ENCODE measurements at places on chromosomes 1 and 21. TPM values are rescaled to one million over a fixed set of nuclear protein-coding genes. Genes with fewer than 3 reads are reported as not detected.

DNA sequence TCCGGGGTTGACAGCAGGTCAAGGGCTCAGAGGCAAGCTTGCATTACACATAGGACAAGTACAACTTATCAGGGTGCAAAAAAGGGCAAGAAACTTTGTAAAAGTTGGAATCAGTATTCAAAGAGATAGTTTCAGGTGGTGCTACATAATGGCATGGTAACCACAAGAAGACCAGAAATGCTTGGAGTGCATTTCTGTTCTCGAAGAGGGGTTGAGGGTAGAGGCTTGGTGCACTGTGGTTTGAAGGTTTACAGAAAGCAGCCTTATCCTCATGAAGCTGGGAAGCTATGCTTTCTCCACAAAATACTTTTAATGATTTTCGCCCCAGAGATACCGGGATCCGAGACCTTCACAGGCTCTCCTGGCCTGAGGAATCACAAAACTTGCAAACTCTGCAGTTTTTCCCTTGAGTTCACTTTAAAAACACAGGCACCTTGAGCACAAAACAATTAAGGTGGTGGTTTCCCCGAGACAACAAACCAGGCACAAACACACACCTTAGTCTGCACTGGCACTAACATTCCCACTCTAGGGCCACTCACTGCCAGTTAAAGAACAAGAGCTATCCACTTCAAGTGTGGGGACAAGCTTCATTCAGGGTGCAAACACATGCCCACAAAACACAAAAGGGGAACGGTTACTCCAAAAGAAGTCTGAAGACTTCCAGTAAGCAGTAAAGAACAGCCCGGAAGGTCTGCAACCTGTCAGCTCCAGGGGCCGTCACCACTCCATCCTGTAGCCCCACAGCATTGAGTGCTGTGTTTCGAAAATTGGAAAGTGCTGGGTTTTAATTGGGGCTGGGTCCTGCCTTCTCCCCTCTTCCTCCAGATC lies 29.8 kb upstream of the NFIA start:
- H3K27ac ChIP-seq = no peak overlapping the region
- H3K4me3 ChIP-seq = no peak overlapping the region
- H3K27me3 ChIP-seq = no peaks in the 10 kb centered on the region
- no peaks in the 10 kb centered on the region for H3K36me3 ChIP-seq
- H3K4me1 ChIP-seq = peaks cover 6% of the 10 kb centered on the region

DNA sequence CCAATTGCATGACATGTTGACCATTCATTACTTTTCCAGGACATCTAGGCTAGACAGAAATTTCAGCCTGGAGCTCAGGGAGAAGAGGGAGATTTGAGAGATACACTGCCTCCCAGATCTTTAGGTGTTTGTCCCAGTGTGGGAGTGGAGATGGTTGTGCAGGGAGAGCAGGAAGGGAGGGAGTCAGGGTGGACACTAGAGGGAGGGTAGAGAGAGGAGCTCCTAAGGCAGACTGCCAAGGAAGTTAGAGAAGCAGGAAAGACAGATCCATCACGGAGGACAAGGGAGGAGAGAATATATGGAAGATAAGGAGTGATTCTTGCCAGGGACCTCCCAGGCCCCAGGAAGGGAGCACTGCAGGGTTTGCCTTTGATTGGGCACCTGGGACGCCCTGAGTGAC lies 8.7 kb downstream of the CDCA8 start:
- H3K27me3 ChIP-seq = no peaks in the 10 kb centered on the region
- no peaks in the 10 kb centered on the region for H3K36me3 ChIP-seq
- H3K4me3 ChIP-seq = no peak overlapping the region
- no peak overlapping the region for H3K27ac ChIP-seq
- H3K4me1 ChIP-seq = no peaks in the 10 kb centered on the region

GRCh38 chr1:3313576-3313950 lies 140.9 kb upstream of the ARHGEF16 start:
- no peaks in the 10 kb centered on the region for H3K27me3 ChIP-seq
- H3K4me3 ChIP-seq = no peak overlapping the region
- H3K27ac ChIP-seq = peak overlapping the region; percentile 86
- no peaks in the 10 kb centered on the region for H3K36me3 ChIP-seq

DNA sequence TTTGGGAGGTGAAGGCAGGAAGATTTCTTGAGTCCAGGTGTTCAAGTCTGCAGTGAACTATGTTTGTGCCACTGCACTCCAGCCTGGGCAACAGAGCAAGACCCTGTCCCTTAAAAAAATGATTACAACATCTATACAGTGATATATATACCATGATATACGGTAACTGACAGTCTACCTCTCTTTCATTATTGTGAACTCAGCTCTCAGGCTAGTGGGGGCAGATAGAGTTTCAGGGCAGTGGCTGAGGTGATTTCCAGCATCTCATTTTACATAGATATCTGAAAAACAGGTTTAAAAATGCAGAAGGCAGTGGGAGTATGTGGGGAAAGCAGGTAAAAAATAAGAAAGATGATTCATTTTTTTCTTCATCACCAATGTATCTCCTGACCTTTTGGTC lies 8.1 kb upstream of the NTNG1 start:
- H3K4me3 ChIP-seq = no peak overlapping the region
- no peak overlapping the region for H3K27ac ChIP-seq
- no peak for DNase-seq
- H3K36me3 ChIP-seq = no peaks in the 10 kb centered on the region

GRCh38 chr1:99627615-99628014 lies 18.3 kb upstream of the PALMD start:
- no peaks in the 10 kb centered on the region for H3K4me1 ChIP-seq
- H3K36me3 ChIP-seq = no peaks in the 10 kb centered on the region
- H3K27ac ChIP-seq = no peak overlapping the region
- no peak overlapping the region for H3K4me3 ChIP-seq

DNA sequence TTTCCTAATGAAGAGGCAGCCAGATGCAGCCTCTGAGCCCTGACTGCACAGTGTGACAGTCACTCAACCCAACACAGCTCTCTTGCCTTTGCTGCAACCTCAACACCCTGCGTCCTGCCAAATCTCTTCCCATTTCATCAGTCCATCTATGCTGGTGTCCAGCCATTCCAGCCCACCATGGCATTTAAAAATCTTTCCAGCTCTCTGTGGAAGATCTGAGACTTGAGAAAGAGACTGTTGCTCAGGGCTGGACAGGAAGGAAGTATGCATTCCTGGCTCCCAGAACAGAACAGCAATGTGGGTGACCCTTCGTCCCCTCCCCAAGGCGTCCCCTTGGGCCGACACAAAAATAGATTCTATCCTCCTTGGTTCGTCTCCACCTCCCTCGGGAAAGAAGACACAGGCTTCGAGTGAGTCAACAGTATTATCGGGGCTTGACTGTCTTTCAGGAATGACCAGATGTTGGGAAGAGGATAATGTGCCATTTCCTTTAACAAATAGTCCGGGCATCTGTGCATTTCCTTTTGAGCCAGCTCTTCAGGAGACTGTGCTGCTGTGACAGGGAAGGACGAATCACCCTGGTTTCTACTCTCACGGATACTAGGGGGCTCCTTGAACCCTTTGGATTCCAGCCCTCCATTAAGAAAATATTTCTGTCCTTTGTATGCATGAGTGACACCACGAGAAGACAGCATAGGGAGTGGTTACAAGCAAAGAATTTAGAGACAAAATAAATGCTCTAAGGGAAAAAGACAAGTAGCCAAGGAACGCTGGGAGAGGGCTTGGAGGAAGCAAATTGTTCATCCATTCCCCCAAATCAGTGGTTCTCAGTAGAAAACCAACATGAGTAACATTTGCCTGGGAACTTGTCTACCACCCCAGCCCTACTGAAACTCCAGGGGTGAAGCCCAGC lies 111.4 kb upstream of the CDC42BPA start:
- no peaks in the 10 kb centered on the region for H3K4me1 ChIP-seq
- H3K36me3 ChIP-seq = no peaks in the 10 kb centered on the region
- H3K4me3 ChIP-seq = no peak overlapping the region
- H3K27me3 ChIP-seq = no peaks in the 10 kb centered on the region

DNA sequence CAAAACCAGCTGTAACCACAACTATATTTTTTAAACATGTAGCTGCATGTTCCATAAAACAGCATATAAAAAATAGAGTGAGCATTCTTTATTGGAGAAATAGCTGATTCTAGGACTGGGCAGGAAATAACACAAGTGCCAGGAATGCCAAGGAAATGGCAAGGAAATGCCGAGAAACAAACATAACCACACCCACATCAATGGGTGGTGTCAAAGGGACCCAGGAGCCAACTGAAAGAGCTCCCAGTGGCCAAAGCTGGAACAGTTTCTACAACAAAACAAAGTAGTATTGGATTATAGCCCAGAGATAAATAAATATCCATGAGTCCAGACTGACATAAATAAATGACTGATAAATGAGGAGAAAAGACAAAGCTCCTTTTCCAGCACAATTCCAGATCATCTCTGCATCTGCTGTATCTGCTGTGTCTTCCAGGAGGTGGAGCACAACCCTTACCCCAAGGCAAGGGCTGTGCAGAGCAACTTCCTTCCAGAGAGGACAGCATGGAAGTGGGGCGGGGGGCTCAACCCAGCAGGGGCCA lies 28.1 kb downstream of the ADARB1 start:
- H3K4me1 ChIP-seq = peaks cover 7% of the 10 kb centered on the region
- H3K36me3 ChIP-seq = no peaks in the 10 kb centered on the region
- no peak overlapping the region for H3K4me3 ChIP-seq
- no peak overlapping the region for H3K27ac ChIP-seq
- DNase-seq = no peak

NMNAT2 gene
- total RNA-seq = 0.63 TPM

KCNJ15 gene
- 39.0 TPM for total RNA-seq

All from pancreas (tissue), 10 donors.